ENCODE measurements at places on chromosomes 12 and 14. TPM values are rescaled to one million over a fixed set of nuclear protein-coding genes. Genes with fewer than 3 reads are reported as not detected.
A peak's percentile ranks its signal among the peaks of the same experiment; 100 is the strongest.

The PRPH gene
- 7.8 TPM for total RNA-seq

DNA sequence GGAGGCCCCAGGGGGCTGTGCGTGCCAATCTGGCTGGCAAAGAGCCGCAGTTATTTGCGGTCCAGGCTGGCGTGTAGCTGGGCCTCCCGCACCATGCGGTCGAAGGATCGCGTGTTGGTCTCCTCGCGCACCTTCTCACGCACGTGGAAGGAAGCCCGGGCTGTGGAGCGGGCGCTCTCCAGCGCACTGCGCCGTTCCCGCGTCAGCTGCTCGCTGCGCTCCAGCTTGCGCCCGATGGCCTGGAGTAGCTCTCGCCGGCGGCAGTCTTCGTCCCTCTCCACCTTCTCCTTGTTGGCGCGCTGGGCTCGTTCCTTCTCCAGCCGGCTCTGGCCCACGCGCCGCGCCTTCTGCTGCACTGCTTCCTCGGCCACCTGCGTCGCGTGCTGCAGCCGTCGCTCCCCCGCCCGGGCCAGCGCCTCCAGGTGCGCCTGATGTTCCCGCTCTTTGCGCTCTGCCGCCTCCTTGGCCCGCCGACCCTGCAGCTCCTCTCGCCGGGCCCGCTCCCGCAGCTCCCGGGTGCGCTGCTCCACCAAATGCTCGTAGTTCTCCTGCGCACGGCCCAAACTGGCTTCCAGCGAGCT is 3.1 kb downstream of the CCDC177 start:
- DNase-seq, result no peak

The MFAP5 gene
- total RNA-seq, result not detected

- peak; percentile 50 for DNase-seq
Observed at GRCh38 chr12:32765906-32766305, 10.2 kb upstream of the YARS2 start.

The SLC17A8 gene
- total RNA-seq, result not detected

The OR4N5 gene
- not detected for total RNA-seq

GRCh38 chr12:26295001-26295400 is 99.6 kb downstream of the SSPN start:
- DNase-seq, result no peak

GRCh38 chr14:100644784-100645183 is 57.6 kb upstream of the BEGAIN start:
- no peak for DNase-seq

Data from Caki2 (cell line).